ENCODE measurements at places on chromosomes 5 and 9. TPM values are rescaled to one million over a fixed set of nuclear protein-coding genes. Genes with fewer than 3 reads are reported as not detected.

- DNase-seq, result no peak
- no peaks in the 10 kb centered on the region for H3K36me3 ChIP-seq
- H3K4me3 ChIP-seq, result no peak overlapping the region
- no peaks in the 10 kb centered on the region for H3K4me1 ChIP-seq
- H3K27me3 ChIP-seq, result peaks cover 4% of the 10 kb centered on the region
These were observed 89.1 kb upstream of the NFIB start for GRCh38 chr9:14403081-14403480.

Gene CCL28
- total RNA-seq, result 13.9 TPM

GRCh38 chr5:179254638-179255271 lies 90.5 kb downstream of the ADAMTS2 start:
- H3K27me3 ChIP-seq, result peaks cover 4% of the 10 kb centered on the region
- H3K36me3 ChIP-seq, result no peaks in the 10 kb centered on the region
- H3K4me1 ChIP-seq, result no peaks in the 10 kb centered on the region
- no peak for DNase-seq
- H3K27ac ChIP-seq, result no peak overlapping the region

GRCh38 chr5:116320486-116320885 lies 235.7 kb downstream of the COMMD10 start:
- no peaks in the 10 kb centered on the region for H3K27me3 ChIP-seq
- DNase-seq, result no peak
- no peaks in the 10 kb centered on the region for H3K4me1 ChIP-seq
- H3K36me3 ChIP-seq, result peaks cover 74% of the 10 kb centered on the region
- no peak overlapping the region for H3K4me3 ChIP-seq

DNA sequence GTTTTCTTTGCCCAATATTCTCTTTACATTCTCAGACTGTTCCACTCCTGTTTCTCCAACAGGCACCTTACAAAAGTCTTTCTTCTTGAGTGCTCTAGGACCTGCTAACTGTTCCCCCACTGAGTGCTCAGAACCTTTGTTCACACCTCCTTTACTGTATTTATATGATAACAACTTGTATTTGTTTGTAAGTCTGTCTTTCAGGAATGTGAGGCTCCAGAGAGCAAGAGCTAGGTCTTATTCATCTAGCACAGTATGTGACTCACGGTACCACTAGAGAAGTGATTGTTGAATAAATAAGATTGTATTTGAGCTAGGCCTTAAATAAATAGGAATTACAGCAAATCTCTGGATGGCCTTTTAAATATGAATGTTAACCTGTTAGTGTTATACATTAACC lies 42.5 kb upstream of the MYOT start:
- DNase-seq, result no peak
- H3K4me1 ChIP-seq, result no peaks in the 10 kb centered on the region
- no peaks in the 10 kb centered on the region for H3K36me3 ChIP-seq
- H3K27ac ChIP-seq, result no peak overlapping the region
- H3K27me3 ChIP-seq, result no peaks in the 10 kb centered on the region

Gene EXD3
- total RNA-seq, result 7.1 TPM

DNA sequence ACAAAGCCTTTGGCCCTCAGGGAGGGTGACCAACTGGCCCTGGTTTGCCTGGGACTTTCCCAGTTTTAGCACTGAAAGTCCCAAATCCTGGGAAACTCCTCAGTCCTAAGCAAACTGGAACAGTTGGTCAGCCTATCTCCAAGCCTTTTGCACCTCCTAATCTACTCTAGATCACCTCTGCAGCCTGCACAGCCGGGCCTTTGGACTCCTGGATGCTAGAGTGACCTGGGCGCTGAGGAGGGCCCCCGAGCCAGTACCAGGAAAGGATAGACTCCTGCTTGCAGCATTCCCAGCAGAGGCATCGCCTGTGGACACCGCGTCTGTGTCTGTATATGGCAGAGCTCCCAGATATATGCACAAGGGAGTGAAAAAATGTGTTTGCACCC lies 15.1 kb downstream of the IRF1 start:
- H3K4me3 ChIP-seq, result no peak overlapping the region
- no peaks in the 10 kb centered on the region for H3K27me3 ChIP-seq
- peaks cover 62% of the 10 kb centered on the region for H3K4me1 ChIP-seq

GRCh38 chr5:15260356-15261268 lies 239.4 kb upstream of the FBXL7 start:
- no peak overlapping the region for H3K4me3 ChIP-seq
- H3K27me3 ChIP-seq, result no peaks in the 10 kb centered on the region

DNA sequence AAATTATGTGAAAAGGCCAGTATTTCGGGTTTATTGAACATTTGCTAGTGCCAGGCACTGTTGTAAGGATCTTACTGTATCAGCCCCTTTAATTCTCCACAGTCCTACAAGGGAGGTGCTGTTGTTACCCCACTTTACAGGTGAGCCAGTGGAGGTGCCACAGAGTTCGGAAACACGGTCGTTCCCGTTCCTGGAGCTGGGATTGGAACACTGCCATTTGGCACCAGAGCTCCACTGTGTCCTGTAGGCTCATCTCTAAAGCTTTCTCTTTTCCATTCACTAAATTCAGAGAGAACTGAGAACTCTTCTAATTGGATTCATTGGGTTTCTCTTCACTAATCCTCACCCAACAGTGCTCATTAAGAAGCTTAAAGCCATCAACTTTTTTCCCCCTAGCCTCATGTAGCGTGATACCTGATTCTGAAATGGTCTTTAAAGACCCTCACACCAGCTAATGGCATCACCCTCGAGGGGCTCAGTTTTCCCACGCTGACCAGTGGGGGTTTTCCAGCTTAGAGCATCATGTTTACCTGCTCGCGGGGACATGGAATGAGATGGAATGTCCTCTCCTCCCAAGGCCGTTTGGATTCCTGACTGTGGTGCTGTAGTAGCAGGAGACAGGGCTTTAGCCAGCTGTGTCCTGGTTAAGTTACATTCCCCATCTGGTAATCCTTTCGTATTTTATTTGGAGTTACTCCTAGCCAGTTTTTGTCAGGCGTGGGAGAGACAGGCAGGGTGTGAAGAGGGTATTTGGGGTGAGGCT lies 5.8 kb downstream of the ERGIC1 start:
- no peaks in the 10 kb centered on the region for H3K27me3 ChIP-seq
- no peak overlapping the region for H3K4me3 ChIP-seq
- H3K36me3 ChIP-seq, result peaks cover 5% of the 10 kb centered on the region
- DNase-seq, result no peak
- H3K27ac ChIP-seq, result no peak overlapping the region

Gene TAL2
- not detected for total RNA-seq

DNA sequence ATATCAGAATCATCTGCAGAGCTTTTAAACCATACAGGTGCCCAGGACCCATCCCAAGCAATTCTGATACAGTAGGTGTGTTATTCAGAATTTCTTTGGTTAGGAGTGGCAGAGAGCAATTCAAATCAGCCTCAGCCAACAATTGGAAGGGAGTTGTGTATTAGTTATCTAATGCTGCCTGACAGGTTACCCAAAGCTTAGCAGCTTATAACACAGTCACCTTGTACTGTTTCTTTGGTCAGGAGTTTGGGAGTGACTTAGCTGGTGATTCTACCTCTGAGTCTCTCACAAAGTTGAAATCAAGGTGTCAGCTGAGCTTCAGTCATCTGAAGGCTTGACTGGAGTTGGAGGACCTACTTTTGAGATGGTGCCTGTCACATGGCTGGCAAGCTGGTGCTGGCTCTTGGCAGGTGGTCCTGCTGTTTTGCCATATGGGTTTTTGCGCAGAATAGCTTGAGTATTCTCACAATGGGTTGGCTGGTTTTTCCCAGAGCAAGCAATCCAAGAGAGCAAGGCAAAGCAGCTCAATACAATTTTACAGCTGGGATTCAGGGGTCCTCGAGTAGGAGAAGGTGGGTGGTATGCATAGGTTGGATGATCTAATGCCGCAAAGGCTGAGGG lies 18.7 kb upstream of the CARNMT1 start:
- H3K36me3 ChIP-seq, result no peaks in the 10 kb centered on the region
- no peak overlapping the region for H3K4me3 ChIP-seq
- H3K27me3 ChIP-seq, result peaks cover 8% of the 10 kb centered on the region
- DNase-seq, result no peak
- H3K27ac ChIP-seq, result no peak overlapping the region
- no peaks in the 10 kb centered on the region for H3K4me1 ChIP-seq

DNA sequence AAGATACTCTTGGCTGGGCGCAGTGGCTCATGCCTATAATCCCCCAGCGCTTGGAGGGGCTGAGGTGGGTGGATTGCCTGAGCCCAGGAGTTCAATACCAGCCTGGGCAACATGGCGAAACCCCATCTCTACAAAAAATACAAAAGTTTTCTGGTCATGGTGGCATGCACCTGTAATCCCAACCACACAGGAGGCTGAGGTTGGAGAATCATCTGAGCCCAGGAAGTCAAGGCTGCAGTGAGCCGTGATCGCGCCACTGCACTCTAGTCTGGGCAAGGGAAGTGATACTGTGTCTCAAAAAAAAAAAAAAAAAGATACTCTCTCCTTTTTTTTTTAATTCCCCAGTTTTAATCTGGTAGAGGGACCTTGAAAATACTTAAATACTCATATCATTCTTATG lies 15.0 kb downstream of the ANKRD33B start:
- peak; percentile 49 for DNase-seq
- H3K4me1 ChIP-seq, result peaks cover 47% of the 10 kb centered on the region
- peaks cover 6% of the 10 kb centered on the region for H3K27me3 ChIP-seq
- no peaks in the 10 kb centered on the region for H3K36me3 ChIP-seq
- no peak overlapping the region for H3K4me3 ChIP-seq

DNA sequence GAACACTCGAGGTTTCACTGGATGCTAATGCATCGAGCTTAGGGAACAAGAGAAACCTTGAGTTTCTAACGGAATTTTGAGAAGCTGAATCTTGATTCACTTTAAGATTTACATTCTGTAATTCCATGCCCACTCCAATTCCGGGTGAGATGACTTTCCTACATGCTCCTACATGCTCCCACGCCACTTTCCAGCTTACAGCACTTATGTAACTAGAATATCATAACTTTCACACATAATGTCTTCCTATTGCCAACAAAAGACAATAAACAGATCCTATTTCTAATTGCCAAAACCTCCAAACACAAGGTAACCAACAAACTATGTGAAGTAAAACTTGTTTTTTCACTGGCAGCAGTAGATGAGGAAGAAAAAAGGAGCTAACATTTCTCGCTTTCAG lies 72.9 kb downstream of the ECPAS start:
- no peak overlapping the region for H3K4me3 ChIP-seq
- peaks cover 75% of the 10 kb centered on the region for H3K36me3 ChIP-seq
- H3K27me3 ChIP-seq, result no peaks in the 10 kb centered on the region
- H3K27ac ChIP-seq, result no peak overlapping the region
- H3K4me1 ChIP-seq, result no peaks in the 10 kb centered on the region

Gene PRRT1B
- not detected for total RNA-seq

Gene ERAP2
- total RNA-seq, result 60.7 TPM

GRCh38 chr5:51225789-51226742 lies 157.2 kb upstream of the ISL1 start:
- H3K27me3 ChIP-seq, result no peaks in the 10 kb centered on the region
- H3K4me3 ChIP-seq, result no peak overlapping the region
- peaks cover under 1% of the 10 kb centered on the region for H3K36me3 ChIP-seq
- H3K27ac ChIP-seq, result no peak overlapping the region
- DNase-seq, result no peak

DNA sequence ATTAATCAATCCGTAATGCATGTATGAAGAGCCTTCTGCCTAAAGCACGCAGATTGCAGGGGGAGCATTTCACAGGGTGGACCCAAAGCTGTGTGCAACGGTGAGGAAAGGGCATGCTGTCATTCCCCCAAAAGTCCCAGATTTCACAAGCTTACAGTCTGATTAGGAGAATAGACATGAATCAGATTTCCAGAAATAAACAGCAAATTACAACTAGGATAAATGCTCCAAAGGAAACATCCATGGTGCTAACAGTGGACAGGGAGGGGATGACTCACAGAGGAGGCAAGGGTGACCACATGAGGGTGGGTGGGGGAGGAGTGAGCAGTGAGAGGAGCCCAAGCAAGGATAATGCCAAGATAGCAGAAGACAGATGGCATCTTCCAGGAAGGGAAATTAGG lies 258.4 kb upstream of the TAS2R1 start:
- H3K4me1 ChIP-seq, result no peaks in the 10 kb centered on the region
- no peak for DNase-seq
- H3K36me3 ChIP-seq, result no peaks in the 10 kb centered on the region
- peaks cover 3% of the 10 kb centered on the region for H3K27me3 ChIP-seq
- H3K27ac ChIP-seq, result no peak overlapping the region

GRCh38 chr5:8729437-8729836 lies 816.4 kb downstream of the SEMA5A start:
- no peaks in the 10 kb centered on the region for H3K36me3 ChIP-seq
- no peak for DNase-seq
- no peak overlapping the region for H3K27ac ChIP-seq
- H3K27me3 ChIP-seq, result no peaks in the 10 kb centered on the region

GRCh38 chr9:111633389-111633736 lies 2.2 kb downstream of the DNAJC25 start:
- H3K27me3 ChIP-seq, result no peaks in the 10 kb centered on the region
- DNase-seq, result no peak
- H3K27ac ChIP-seq, result no peak overlapping the region
- peaks cover 23% of the 10 kb centered on the region for H3K36me3 ChIP-seq
- H3K4me1 ChIP-seq, result peaks cover 47% of the 10 kb centered on the region

Gene PCDHB3
- total RNA-seq, result not detected

Gene DCAF12
- total RNA-seq, result 35.0 TPM

GRCh38 chr9:115328228-115328627 lies 210.3 kb upstream of the TNC start:
- no peaks in the 10 kb centered on the region for H3K36me3 ChIP-seq
- no peak overlapping the region for H3K27ac ChIP-seq
- no peak overlapping the region for H3K4me3 ChIP-seq
- peaks cover 2% of the 10 kb centered on the region for H3K27me3 ChIP-seq
- DNase-seq, result no peak

- no peak overlapping the region for H3K4me3 ChIP-seq
- peak overlapping the region; percentile 55 for H3K27ac ChIP-seq
- H3K27me3 ChIP-seq, result no peaks in the 10 kb centered on the region
- peak; percentile 62 for DNase-seq
- H3K36me3 ChIP-seq, result peaks cover 20% of the 10 kb centered on the region
These were observed 2.1 kb downstream of the TLN1 start for GRCh38 chr9:35729700-35730485.

- no peaks in the 10 kb centered on the region for H3K36me3 ChIP-seq
- DNase-seq, result no peak
- peak overlapping the region; percentile 75 for H3K4me3 ChIP-seq
- peaks cover 23% of the 10 kb centered on the region for H3K27me3 ChIP-seq
- peak overlapping the region; percentile 33 for H3K27ac ChIP-seq
These were observed 735 bp downstream of the PTGR1 start for GRCh38 chr9:111598733-111599091.

DNA sequence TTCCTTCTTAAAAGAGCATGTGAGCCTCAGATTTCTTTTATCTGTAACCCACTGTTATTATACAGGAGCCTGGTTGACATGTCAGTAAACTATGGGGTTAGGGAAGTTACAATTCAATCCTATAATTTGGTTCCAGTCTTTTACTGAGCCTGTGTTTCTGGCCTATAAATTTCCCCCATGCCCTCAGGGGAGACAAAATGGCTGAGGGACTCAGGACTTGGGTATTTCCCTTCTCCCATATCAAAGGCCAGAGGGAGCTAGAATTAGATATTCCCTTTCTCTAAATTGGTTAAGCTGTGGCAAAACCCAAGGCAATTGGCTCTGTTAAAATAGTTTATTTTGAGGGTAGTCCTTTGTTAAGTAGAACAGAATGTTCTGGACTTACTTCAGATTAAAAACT lies 823.2 kb downstream of the TLE1 start:
- no peak overlapping the region for H3K27ac ChIP-seq
- DNase-seq, result no peak
- no peak overlapping the region for H3K4me3 ChIP-seq
- H3K36me3 ChIP-seq, result no peaks in the 10 kb centered on the region

- no peak overlapping the region for H3K4me3 ChIP-seq
- H3K27ac ChIP-seq, result no peak overlapping the region
- H3K4me1 ChIP-seq, result no peaks in the 10 kb centered on the region
- H3K36me3 ChIP-seq, result no peaks in the 10 kb centered on the region
- no peak for DNase-seq
- H3K27me3 ChIP-seq, result peaks cover 6% of the 10 kb centered on the region
These were observed 188.2 kb downstream of the ARRDC3 start for GRCh38 chr5:91194824-91195381.

All from activated CD4-positive, alpha-beta T cell treated with anti-CD3 and anti-CD28 coated beads for 36 hours (primary cell).